ENCODE measurements at places on chromosomes 4 and X.

- no peak for DNase-seq
These were observed 55.2 kb upstream of the TBC1D9 start for GRCh38 chr4:140811429-140811828.

GRCh38 chr4:85836588-85837438 lies 361.9 kb downstream of the ARHGAP24 start:
- no peak for DNase-seq

GRCh38 chrX:119541188-119541587 lies 24.0 kb downstream of the STEEP1 start:
- no peak for DNase-seq

DNA sequence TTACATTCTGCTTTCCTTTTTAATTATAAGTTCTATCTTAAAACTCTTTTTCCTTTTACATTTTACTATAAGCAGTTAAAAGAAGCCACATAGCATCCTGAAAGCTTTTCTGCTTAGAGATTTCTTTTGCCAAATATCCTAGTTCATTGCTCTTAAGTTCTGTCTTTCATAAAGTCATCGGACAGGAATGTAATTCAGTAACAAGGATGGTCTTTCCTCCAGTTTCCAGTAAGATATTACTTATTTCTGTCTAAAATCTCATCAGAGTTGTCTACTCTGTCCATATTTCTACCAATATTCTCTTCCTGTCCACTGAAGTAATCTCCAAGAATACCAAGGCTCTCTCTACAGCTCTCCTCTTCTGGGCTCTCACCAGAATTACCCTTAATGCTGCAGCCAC lies 37.5 kb upstream of the ADH1C start:
- no peak for DNase-seq

GRCh38 chrX:23737413-23737812 lies 5.7 kb downstream of the ACOT9 start:
- DNase-seq, result no peak

- no peak for DNase-seq
These were observed 490.5 kb downstream of the MAGEE1 start for GRCh38 chrX:76918033-76918432.

DNA sequence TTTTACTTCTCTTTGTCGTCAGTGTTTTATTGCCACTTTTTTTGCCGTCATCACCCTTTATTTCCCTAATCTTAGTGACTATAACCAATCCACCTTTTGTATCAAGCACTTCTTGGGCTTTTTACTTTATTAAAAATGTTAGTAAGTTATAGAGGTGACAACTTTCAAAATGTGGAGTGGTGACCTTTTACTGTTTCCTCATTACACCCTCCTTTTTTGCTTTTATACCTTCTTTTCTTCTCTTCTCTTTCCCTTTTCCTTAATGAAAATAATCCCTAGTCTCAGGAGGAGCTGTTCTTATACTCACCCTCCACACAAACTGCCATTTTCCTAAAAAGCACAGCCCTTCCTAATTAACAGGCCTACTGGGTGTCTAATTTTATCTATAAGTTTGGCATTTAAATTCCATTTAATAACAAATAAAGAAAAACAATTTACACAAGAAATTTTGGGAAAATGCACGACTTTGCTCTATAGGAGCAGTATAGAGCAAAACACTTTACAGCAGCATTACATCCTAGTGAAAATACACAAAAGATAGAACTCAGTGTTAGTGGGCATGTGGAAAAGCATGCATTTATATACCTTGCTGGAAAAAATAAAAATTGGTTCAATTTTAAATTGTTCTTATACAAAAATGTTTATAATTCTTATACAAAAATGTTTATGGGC lies 27.3 kb downstream of the BBS12 start:
- no peak for DNase-seq

DNA sequence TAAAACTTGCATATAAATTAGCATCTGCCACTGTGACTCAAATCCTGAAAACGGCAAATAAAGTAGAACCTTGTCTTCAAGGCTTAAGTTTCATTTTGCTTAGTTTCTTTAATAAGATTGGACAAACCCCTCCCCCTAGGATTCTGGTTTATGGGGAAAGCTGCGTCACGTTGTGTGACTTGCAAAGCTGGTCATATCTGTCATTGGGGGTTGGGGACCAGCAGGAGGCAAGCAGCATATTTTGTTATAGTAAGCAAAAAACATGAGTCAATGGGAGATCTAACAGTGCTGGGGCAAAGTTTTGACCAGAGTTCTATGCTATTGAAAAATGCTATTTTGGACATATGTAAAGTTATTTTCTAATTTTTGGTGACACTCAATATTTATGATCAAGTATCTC lies 407.3 kb downstream of the PCDH18 start:
- no peak for DNase-seq

DNA sequence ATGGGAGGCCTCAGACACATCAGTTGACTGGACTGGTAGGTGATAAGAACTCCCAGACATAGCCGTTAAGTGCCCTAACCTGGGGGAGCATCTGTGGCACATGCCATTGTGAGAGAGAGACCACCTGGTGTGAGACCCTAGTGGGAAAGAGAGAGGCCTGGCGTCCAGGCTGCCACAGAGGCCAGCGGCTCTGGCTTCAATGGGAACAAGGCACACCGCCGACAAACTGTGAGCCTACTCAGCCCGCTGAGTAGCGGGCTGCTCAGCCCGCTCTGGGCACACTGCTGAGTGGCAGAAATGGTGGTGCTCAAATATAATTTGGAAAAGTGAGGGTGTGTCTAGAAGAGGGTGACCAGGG lies 34.0 kb downstream of the PHKA2 start:
- DNase-seq, result no peak

DNA sequence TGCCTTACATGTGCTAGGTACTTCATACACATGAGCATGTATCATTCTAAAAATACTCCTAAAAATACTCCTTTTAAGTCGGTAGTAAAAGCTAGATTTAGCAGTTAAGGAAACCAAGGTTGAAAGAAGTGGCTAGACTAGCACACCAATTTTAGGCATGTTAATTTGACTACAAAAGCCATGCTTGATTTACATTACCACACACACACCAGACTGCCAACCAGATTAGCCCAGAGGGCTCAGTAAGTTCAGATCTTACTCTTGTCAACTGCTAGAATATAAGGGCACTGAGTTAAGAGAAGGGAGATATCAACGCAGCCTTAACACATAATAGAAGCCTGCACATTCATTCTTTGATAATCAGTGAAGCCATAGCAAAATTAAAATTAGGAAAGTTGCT lies 117.9 kb downstream of the MID1IP1 start:
- no peak for DNase-seq

DNA sequence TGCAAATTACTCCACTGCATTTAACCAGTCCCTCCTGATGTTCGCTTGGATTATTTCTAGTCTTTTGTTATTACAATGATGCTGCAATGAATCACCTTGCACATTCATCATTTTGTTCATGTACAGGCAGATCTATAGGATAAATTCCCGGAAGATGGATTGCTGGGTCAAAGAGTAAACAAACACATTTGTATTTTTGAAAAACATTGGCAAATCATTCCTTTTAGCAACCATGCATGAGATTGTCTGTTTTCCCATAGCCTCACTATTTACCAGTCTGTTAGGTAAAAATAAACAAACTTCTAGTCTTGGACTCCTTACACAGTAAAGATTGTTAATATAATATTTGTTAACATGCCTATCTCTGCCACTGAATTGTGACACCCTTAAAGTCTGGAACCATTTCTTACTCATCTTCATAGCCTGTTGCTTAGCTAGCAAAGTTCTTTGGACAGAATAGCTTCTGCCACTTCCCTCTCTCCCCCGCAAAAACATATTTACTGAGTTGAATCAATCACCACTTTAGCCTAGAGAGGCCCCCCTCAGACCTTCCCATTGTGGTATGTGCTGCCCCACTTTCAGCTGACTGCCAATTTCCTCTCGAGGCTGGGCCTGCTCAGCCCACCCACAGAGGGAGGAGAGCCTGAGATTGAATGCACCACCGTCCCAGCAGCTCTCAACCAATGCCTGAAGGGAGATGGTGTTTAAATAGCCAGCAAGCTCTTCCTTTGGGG lies 108.4 kb upstream of the ATXN3L start:
- DNase-seq, result no peak

DNA sequence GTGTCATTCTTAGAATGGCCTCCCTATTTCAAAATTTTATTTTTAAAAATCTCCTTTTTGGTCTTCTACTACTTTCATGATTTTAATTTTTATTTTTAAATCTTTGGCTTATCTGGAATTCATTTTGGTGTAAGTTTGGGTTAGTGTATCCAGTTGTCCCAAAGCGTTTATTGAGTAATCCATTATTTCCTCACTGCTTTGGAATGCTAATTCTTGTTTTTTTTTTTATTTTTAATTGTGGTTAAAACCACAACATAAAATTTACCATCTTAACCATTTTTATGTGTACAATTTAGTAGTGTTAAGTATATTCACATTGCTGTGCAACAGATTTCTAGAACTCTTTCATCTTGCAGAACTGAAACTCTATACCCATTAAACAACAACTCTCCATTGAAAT lies 8.7 kb downstream of the CITED1 start:
- DNase-seq, result no peak

- DNase-seq, result no peak
These were observed 15.5 kb upstream of the TDO2 start for GRCh38 chr4:155887847-155888570.

GRCh38 chr4:6795821-6796220 lies 13.3 kb downstream of the KIAA0232 start:
- no peak for DNase-seq
